ENCODE measurements at places on chromosomes 3 and 15.

- no peak for DNase-seq
Observed at GRCh38 chr3:191356631-191357439, 26.5 kb upstream of the UTS2B start.

DNA sequence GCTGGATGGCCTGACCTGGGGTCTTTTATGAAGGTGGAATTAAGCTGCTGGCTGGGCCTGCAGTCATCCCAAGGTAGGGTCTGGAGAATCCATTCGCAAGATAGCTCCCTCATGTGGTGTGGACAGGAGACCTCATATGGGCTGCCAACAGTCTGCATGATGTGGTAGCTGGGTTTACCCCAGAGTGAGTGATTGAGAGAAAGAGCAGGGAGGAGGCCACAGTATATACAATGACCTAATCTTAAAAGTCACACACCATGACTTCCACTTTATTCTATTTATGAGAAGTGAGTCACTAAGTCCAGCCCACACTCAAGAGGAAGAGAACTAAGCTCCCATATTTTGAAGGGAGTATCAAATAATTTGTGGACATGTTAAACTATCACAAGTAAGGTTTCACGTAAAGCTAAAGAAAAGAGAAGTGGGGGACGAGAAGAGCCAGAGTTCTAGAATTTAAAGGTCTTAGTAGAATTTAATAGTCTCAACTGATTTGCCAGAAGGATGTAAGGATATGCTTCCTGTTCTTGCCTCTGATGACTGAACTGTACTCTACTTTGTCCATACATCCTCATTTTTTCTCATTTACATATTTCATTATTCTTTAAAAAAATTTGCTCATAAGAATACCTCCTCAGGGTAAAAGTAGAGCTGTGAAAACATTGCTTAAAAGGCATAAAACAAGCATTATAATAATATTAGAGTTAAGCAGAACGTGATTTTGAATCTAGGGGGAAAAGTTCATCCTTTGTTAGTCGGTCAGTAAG, 184.4 kb downstream of the PEX5L start:
- DNase-seq = peak; percentile 7

GRCh38 chr3:29559741-29560465, 279.0 kb downstream of the RBMS3 start:
- no peak for DNase-seq

DNA sequence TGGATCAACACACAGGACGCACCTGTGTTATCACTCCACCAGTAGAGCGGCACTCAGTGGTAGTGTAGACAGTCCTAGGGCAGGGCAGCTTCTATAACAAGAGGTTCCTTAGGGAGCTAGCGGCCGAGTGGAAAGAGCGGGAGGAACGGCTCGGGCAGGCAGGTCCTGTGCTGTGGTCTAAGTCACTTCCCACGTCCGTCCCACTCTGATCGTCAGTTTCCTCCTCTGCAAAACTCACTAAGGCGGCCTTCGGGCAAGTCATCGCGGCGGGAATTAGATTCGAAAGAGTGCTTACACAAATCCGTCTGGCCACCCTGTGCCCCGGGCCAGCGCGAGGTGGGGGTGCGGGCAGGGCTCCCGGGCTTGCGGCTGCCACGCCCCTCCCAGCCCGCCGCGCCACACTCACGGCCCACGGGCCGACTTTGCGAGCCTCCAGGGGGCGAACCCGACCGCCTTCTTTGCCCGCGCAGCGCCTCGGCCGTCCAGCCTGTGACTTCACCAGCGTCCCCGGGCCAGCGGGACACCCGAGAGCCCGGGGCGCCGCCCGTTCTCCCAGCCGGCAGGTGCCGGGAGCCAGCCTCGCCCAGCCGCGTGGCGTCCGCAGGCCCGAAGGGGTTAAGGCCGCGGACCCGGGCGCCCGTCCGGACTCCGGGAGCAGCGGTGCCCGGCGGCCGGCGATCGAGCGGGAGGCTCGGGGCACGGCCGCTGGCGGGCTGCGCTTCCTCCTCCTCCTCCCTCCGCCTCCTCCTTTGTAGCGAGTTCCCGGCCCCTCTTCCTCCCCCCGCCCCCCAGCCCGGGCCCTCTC, 416 bp upstream of the CORO2B start:
- no peak for DNase-seq

- no peak for DNase-seq
Observed at GRCh38 chr3:197545571-197545970, 10.2 kb downstream of the BDH1 start.

GRCh38 chr15:66253418-66254088, at the start of gene MEGF11:
MEGF11 (minus strand) TSS chr15:66253750; CDS start chr15:66128403, 125,347 bp downstream.
- no peak for DNase-seq

- no peak for DNase-seq
Observed at GRCh38 chr3:54818486-54818885, 109.4 kb downstream of the LRTM1 start.

DNA sequence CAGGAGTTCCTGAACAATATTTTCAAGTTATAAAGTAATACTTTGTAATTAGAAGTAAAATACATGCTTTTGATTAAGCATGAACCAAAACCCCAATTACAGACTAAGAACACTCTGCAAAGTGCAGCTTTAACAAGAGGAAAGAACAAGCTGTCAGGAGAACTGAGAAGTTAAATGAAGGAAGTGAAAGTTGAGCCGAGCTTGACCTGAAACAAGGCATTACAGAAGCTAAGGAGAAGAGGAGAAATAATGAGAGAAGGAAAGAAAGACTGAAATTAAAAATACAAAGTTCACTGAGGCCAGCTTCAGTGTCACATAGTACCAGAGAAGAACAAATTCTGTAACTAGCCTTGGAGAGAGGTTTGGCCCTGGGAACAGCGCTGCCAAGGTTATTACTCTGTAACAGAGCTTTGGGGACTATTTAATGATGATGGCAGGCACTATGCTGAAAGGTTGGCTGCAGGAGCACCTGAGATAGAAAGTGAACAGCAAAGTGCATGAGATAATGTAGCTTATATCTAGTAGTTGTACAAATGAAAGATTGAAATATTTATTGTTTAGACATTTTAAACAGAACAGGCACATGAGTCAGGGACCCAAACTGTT, 241.9 kb upstream of the PEX5L start:
- no peak for DNase-seq

GRCh38 chr3:25442486-25442885, 14.4 kb downstream of the RARB start:
- no peak for DNase-seq

- DNase-seq = peak; percentile 73
Observed at GRCh38 chr3:46301122-46301835, 52.6 kb upstream of the CCR2 start.

DNA sequence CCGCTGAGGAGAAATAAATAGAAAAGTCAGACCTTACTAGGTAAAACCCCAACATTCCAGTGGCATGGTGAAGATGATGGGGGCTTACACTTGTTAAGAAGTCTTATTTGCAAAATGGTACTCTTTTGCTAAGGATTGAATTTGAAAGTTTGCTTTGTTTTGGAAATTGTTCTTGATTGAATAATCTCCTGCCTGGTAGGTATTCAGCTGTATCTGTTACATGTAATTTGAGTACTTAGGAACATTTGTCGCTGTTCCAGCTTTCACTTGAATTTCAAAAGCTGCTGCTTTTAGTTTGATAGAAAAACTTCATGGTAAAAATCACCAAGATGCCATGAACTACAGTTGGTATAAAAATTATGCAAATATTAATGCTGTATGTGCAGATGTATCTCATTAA, 44.6 kb downstream of the TFG start:
- DNase-seq = no peak

- DNase-seq = no peak
Observed at GRCh38 chr3:80983753-80984152, 777.7 kb downstream of the GBE1 start.

GRCh38 chr3:7393944-7394605, 533.2 kb downstream of the GRM7 start:
- DNase-seq = no peak

GRCh38 chr15:73022161-73022560, 30.1 kb upstream of the NEO1 start:
- DNase-seq = no peak

DNA sequence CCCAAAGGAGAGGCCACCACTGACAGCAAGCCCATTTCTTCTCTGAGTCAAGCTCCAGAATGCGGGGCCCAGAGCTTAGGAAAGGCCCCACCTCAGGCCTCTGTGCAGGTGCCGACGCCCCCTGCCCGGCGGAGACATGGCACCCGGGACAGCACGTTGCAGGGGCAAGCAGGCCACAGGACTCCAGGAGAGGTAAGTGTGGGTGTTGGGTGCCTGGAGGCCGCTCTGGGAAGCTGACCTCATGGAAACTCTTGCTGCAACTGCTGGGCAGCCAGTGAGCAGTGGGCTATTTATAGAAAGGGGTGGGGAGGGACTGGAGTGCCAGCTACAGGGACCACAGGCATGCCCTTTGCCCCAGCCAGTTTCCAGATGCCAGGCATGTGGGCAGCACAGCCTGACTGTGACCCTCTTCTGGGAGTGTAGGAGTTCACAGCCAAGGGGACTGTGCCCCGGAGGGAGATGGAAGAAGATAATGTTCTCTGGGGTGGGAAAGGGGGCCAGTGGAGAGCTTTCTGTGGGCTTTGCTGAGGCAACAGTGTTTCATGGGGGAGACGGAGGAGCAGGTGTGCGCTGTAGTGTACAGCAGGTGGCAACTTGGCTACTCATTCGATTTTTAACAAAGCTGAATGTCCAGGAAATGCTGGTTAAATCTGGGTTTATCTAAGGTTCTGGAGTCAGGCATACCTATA, 23.7 kb downstream of the ALPK3 start:
- DNase-seq = no peak

DNA sequence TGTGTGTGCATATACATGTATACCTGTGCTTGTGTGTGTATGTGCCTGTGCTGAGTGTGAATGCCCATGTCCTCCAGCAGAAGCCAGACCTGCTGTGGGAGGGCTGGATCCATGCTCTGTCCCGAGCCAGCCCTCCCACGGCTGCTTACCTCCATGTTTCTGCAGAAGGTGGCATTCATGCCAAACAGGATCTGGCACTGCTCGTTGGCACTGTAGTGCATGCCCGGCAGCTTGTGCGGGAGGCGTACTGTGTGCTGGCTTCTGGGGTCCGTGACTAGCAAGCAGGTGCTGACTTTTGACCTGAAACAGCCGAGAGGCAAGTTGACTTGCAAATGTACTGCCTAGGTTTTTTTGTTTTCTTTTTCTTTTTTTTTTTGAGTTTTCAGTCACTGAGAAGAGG, 189.3 kb downstream of the ADAMTS17 start:
- DNase-seq = no peak

- DNase-seq = no peak
Observed at GRCh38 chr15:95868450-95868849, 462.1 kb upstream of the NR2F2 start.

GRCh38 chr3:136678981-136679380, 73.2 kb downstream of the STAG1 start:
- DNase-seq = no peak

DNA sequence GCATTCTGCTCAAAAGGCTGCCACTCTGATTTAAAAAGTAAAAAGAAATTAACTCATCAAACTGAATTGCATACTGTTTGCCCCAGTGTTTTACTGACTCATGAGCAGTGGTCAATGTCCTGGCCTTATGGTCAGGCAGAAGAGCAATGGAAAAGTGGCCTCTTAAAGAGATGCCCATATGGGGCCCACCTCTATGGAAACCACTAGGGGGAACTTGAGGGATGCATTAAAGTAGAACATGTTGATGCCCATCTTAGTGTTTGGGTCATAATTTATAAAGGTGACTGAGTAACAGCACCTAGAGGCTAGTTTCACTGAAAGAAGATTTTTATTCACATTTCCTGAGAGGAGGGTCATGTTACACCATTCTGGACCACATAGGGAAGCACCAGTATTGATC, 66.5 kb upstream of the RNU6-1 start:
- DNase-seq = no peak

DNA sequence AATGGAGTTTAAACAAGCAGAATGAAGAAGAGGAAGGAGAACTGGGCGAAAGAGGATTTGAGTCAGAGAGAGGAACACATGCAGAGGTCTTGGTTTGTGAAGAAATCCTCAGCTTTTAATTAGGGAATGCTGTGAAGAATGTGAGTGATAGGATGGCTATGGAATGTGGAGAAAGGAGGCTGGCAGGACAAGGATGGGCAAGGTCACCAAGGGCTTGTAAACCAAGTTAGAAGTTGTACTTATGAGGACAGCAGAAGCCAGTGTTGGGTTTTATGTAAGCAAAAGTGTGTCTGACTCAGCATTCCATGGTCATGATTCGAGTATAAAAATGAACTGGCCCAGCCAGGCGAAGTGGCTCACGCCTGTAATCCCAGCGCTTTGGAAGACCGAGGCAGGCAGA, 60.0 kb upstream of the IL12A start:
- no peak for DNase-seq

- no peak for DNase-seq
Observed at GRCh38 chr3:157290766-157291165, 130.8 kb upstream of the CCNL1 start.

DNA sequence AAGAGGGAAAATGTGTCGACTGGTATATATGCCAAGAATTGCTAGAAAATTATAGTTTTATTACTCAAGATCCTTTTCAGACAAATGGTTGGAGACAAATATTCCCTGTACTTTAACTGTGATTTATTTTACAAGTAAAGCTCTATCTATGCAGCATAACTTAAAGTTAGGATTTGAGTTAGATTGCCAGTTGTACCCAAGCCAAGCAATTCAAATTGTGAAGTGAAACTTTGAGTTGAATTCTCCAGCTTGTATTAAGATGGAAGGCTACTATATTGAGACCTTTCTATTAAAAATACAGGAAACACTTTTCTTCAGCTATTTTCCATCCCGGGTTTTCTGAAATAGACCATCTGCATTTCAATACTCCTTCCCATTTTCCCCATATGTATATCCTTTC, 333.1 kb upstream of the RBMS3 start:
- no peak for DNase-seq

GRCh38 chr3:29202378-29202777, 78.5 kb upstream of the RBMS3 start:
- no peak for DNase-seq

GRCh38 chr15:73800662-73801345, 47.7 kb upstream of the INSYN1 start:
- DNase-seq = no peak

DNA sequence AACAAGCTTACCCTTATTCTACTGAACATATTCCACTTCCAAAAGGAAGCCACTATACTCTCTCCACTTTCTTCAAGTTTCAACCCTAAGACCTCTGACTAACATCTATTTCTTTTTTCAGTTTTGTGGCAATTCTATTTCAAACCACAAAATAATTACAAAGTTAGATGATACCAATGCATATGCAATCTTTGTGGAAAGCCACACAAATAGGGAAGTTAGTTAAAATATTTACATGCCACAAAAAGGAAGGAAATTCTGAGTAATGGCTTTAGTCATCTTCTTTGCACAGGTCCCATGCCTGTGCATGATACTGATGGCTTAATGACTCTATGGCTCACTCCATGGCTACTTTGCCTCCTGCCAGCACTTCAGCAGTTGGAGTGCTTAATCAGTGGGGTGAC, 57.0 kb upstream of the MCTP2 start:
- DNase-seq = peak; percentile 66
